ENCODE measurements at places on chromosomes 16 and 17.
A peak's percentile ranks its signal among the peaks of the same experiment; 100 is the strongest.

GRCh38 chr16:3050487-3050886, 4.1 kb downstream of the MMP25 start:
- no peak for DNase-seq

DNA sequence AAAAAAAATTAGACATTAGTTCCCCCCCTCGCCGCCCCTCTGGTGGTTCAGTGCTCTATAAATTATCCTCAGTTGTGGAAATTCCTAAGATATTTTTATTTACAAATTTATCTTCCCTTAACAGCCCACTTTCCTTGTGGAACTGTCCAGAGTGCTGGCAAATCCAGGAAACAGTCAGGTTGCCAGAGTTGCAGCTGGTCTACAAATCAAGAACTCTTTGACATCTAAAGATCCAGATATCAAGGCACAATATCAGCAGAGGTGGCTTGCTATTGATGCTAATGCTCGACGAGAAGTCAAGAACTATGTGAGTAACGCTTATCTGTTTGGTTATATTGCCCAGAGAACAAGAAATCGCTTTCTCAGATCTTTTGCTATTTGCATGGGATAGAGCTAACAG, 2.9 kb downstream of the KPNB1 start:
- no peak for DNase-seq

DNA sequence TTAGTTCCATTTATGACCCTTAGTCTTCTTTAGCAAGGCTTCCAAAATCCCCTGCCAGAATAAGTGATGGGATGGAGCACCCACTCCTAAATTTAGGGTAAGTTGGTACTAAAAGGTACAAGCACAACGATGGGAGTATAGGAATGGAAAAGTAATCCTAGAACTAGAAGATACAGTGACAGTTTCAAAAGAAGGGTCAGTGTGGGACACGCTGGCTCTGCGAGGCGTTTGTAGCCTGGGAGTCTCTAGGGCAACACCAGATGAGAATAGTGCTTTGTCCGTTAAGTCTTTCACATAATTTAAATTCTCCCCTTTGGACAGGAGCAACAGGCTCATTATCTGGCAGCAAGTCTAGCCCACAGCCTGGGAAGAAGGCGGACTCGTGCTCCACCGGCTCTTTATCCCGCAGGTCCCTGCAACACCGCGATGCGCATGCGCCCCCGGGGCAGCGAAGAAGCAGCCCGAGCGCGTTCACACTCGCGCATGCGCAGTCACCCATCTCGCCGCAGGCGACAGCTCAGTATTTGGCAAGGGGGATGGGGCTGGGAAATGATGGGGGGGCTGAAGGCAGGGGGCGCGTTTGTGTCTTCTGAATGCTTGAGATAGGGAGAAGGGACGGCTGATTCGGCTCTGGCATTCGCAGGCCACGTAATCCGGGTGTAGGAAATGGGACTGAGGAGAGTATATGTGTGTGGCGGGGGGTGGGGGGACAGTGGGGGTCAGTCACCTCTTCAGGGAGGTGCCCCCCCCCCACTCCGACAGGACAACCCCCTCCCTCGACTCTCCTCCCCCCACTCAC, 564 bp downstream of the SPOP start:
- peak; percentile 98 for DNase-seq

- no peak for DNase-seq
Observed at GRCh38 chr16:4609200-4610010, 5.3 kb downstream of the UBALD1 start.

DNA sequence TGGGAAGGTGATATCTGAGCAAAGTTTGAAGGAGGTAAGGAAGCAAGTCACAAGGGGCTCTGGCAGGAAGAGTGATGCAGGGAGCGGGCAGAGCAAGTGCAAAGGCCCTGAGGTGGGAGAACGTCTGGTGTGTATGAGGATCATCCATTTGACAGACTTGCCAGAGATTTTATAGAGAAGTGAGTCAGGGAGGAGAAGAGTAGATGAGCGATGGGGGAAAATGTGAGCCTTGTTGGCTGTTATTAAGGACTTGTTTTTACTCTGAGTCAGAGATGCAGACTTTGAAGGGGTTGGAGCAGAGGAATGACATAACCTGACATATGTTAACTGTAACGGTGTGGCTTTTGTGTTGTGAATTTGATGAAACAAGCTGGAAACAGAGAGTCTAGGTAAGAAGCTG, 3.5 kb upstream of the CLEC10A start:
- DNase-seq: no peak

- DNase-seq: no peak
Observed at GRCh38 chr17:1606352-1606985, 22.2 kb downstream of the SLC43A2 start.

DNA sequence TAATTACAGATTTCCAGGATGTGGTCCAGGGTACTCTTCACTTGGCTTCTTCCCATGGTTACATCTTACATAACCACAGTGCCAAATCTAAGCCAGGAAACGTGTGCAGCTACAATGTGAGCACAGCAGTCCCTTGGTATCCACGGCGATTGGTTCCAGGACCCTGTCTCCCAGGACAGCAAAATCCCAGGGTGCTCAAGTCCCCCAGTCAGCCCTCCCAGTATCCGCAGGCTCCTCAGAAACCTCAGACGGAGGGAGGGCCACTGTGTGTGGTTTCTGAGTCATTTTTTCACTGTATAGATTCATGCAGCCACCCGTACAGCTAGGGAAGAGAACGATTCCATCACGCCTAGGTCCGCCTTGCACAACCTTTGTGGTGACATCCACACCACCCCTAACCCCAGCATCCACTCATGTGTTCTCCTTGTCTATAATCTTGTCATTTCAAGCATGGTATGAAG, 11.1 kb upstream of the ATP2C2 start:
- DNase-seq: no peak

DNA sequence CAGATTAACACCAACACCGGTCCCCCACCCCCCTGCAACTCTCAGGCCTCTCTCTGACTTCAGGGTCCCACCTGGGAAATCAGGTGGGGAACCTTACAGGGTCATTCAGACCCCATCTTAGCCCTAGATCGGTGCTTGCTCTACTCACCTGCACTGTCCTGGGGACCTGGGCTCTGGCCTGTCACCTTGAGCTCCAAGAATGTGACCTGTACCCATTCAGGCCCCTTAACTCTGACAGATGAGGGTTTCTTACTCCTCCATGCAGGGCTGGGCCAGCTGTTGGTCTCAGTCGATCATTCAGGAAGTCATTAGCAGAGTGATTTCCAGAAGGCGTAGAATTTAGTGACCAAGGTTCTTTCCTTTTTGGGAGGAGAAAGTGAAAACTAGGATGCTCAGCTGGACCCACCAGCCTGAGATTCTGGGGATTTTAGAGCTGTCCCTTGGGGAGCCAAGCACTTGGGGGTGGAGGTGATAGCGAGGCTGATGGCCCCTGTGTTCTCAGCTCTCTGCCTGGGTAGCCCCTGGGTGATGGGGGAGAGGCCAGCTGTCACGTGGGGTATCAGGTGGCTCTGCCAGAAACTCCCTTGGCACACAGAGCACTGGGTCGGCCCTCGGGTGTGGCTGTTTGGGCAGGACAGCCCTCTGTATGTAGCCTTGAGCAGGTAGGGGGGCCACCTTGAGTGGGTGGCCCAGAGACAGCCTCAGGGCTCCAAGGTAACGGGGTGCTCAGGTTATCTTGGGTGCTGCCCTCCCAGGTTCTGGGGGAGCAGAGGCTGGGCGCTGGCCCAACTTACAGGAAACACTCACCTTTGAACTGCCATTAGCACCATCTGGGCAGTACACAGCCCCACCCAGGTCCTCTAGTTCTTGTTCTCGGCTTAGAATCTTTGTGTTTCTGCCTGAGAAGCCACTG, 724 bp downstream of the MVP start:
- DNase-seq: no peak

GRCh38 chr16:72740347-72740746, 307.6 kb downstream of the ZFHX3 start:
- DNase-seq: no peak

DNA sequence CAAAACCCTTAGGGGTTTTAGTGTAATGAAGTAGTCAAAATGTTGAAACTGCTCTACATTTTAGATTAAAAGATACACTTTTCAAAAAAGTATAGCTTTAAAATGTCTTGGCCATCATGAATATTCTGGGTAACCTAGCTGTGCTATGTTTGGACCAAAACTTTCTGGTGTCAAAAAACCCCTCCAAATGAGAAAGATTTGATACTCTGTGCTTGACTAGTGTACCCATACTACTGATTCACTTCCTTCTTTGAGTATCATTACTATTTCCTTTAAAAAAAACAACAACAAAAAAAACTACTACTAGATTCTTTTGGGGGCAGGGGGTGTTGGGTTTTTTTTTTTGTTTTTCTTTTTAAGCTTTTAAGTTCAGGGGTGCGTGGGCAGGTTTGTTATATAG, 37.3 kb downstream of the PTRH2 start:
- DNase-seq: no peak

GRCh38 chr17:9818760-9819159, 3.1 kb downstream of the GSG1L2 start:
- DNase-seq: no peak

DNA sequence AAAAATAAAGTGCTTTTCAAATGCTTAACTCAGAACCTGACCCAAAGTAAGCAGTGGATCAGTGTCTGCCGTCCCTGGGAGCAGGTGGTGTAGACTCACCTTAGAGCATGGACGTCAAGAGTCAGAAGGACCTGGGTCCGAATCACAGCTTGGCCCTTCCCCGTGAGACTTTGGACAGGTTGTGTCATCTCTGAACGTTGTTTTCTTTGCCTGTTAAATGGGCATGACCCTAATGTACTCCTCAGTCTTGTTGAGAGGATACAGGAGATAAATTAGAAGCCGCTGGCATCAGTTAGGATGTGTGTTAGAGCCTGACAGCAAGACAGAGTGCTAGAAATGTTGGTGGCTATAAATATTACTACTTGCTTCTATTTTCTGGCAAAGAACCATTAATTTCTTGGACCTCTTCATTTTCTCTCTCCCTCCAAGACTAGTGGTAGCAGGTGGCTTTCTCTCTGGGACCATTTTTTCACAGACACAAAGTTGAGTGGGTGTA, 68.8 kb downstream of the RAB11FIP4 start:
- DNase-seq: no peak
